CD4-positive, alpha-beta T cell treated with Interleukin-10 for 1 hour (primary cell): ENCODE measurements at places on chromosomes 3 and 15.

GRCh38 chr3:13219902-13220296, 146.7 kb upstream of the IQSEC1 start:
- no peak for DNase-seq

- DNase-seq = no peak
These were observed 37.2 kb downstream of the SLC6A6 start for GRCh38 chr3:14439501-14440167.

- DNase-seq = no peak
These were observed 91.5 kb upstream of the C3orf80 start for GRCh38 chr3:160133757-160134156.

- no peak for DNase-seq
These were observed 334.2 kb downstream of the KLF13 start for GRCh38 chr15:31660816-31661215.

DNA sequence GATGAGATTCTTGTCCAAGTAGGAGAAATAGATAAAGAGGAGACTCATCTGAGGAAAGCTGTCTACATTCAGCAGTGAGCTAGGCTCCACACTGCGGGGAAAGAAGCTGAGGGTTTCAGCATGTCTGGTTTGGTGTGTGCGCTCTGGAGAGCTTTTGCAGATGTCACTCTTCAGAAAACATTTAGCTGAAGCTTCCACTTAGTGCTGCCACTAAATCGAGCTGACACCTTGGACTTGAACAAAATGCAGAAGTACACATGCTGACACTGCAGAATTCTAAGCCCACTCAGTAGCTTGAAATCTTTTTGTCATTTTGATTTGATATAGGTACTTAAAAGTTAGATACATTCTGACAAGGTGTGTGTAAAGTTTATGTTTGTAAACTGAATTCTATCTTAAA, 32.3 kb upstream of the CRTC3 start:
- no peak for DNase-seq

DNA sequence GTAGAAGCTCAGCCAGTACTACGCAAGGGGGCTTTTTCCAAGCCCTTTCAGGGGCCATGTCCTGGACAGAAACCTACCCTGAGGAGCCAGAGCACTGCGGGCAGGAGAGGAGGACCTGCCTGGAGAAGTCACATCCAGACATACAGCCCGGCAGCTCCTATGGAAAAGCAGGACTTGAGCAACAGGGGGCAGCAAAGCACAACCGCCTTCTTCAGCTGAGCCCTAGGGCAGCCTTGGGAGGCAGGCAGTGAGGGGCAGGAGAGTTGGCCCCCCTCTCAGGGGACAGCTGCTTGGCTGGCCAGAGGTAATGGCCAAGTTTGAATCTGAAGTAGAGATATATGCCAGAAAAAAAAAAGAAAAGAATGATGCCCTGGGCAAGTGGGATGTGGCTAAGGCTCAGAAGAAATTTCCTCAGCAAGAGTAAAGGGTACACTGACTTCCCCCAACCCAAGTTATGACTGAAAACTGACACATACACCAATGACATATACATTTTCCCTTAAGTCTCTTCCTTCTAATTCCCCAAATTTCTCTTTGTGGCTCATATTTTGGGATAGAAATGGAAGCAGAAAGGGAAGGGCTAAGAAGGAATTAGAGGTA, 56.9 kb downstream of the CYP19A1 start:
- no peak for DNase-seq

DNA sequence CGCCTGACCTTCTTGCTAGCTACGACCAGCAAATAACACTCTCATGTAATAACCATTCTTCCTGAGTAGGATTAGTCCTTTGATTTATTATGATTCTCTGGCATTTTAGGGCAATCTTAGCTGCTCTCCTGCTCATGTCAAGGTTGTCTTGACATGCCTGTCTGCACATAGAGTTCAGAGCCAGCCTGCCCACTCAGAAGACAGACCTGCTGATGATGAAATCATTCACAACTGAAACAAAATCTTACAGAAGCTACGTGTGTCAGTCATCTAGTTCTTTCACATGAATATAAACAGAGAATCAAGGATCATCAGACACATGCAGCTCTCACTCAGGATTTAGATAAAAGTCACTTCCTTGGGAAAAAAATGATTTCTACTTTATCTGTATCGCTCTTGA, 173.6 kb upstream of the LYSMD4 start:
- DNase-seq = no peak

GRCh38 chr3:52433328-52433995, 11.4 kb downstream of the SEMA3G start:
- no peak for DNase-seq

GRCh38 chr3:89402051-89402450, 294.6 kb downstream of the EPHA3 start:
- no peak for DNase-seq

GRCh38 chr15:76208786-76209424, 102.4 kb downstream of the ETFA start:
- no peak for DNase-seq

- DNase-seq = no peak
These were observed 15.3 kb downstream of the SNX1 start for GRCh38 chr15:64110950-64111678.

DNA sequence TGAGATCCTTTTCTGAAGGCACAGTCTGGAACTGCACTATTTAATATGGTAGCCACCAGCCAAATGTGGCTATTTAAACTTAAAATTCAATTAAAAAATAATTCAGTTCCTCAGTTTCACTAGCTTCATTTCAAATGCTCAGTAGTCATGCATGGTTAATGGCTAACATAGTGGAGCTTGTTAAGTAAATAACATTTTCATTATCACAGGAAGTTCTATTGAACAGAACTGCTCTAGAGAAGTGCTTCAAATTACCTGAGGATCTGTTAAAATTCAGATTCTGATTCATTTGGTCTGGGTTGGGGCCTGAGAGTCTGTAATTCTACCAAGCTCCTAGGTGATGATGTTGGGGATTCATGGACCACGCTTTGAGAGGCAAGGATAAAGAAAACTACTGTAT, 109.6 kb upstream of the THRB start:
- DNase-seq = no peak

GRCh38 chr3:101625879-101626278, 51.1 kb downstream of the ZBTB11 start:
- DNase-seq = no peak

GRCh38 chr3:43870120-43870519, 179.4 kb downstream of the ABHD5 start:
- no peak for DNase-seq
